ENCODE measurements at places on chromosomes 3 and 15.
A peak's percentile ranks its signal among the peaks of the same experiment; 100 is the strongest.

DNA sequence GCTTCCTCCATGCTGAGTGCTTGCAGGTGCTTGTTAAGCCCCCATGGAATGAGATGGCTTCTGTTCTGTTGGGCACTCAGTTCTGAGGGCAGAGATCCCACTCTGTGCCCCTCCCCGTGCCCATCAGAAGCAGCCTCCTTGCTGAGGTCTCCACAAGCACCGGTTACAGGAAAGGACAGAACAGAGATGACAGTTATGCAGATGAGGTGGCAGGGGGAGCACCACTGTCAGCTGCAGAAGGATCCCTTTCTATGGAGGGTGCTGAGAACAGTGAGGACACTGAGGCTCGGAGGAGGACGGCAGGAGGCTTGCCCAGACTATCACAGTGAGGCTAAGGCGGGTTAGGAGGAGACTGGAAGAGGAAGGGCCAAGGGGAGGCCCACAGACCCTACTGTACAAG lies 12.4 kb downstream of the CACNA2D2 start:
- DNase-seq = no peak

GRCh38 chr3:119769394-119770149 lies 12.3 kb upstream of the NR1I2 start:
- DNase-seq = no peak

- DNase-seq = no peak
These were observed 360.2 kb upstream of the ROPN1 start for GRCh38 chr3:124352149-124352539.

DNA sequence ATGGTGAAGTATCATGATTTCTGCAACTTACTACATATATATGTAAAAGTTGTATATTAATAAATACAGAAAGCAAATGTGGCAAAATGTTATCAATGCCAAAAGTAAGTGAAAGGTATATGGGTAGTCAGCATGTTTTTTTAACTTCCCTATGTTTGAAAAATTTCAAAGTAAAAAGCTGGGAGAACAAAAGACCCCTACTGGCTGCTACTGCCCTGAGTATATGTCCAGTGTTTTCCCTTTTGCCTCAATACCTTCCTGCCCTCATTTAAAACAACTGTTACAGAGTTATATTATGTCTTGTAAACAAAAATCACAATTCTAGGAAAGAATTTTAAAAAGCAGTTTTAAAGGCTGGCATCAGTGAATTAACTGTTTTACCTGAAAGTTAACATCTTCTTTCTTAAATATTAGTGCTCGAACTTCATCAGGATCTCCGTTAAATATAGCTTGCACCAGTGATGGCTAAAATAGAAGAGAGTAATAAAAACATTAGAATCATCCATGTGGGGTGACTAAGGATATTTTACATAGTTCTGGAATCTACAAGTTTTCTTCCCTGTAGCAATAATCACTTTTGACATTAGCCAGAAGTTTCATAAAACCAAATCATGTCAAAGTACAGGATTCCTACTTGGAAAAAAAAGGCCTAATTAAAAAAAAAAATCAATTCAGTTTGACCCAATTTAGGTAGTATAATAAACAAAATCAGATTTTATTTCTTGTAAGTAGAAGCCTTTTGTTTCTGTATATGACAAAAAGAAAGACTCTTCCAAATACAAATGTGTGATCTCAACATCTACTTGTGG lies 2.7 kb downstream of the ANKRD28 start:
- DNase-seq = no peak

- DNase-seq = no peak
These were observed 7.0 kb upstream of the TFG start for GRCh38 chr3:100702082-100702979.

DNA sequence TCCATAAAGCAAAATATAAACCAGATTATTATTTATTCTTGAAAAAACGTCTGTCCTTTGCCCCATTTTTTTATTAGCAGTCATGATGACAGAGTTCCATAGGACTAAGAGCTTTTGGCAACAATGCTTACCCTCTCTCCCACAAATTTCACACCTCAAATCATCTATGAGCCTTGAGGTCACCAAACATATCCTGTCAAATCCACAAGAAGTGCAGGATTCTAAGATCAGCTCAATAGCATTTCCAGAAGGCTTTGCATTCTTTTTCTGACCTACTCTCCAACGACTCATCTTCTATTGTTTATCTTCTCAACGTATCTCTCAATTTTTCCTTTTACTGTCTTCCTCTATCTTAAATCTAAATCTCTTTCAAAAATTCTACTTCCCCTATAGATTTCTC lies 619.1 kb upstream of the BCHE start:
- DNase-seq = no peak

DNA sequence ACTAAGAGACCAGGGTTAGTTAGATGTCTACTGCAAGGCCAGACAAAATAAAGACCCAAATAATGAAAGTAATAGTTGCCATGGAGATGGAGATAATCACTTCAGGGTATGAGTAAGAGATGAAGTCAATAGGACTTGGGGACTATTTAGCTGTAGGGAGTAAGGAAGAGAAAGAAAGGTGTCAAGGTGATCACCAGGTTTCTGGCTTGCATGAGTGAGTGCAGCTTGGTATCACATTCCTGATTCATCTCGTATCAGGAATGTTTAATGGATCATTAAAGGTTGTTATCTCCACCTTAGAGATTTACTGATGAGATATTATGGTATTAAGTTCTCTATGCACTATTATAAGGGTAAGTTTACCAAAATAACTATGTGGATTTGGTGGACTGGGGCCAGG lies 357.4 kb upstream of the ATP11B start:
- DNase-seq = no peak

DNA sequence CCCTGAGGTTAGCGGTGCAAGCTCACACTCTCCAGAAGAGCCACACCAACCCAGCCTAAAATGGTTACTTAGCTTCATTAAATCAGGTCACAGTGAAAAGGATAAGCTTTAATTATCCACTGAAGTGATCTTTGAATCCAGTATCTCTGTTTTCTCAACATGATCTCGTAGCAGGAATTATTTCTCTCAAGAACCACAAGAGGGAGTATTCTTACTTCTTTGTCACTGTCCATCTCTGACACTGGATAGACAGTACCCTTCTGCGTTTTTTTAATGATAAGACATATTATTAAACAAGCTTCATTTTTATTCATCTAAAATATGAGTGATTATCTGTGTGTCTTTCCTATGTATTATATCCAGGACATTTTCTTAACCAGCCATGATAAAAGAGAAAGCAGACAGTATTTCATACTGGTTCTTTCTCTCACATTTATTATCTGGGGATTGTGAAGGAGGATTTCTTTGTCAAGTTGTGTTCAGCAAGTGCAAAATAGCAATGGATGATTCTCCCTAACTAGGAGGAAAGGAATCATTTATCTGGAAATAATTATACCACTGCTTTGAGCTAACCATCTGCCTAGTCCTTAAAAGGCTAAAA lies 105.4 kb upstream of the CCDC54 start:
- peak; percentile 31 for DNase-seq

- DNase-seq = no peak
These were observed 148.9 kb downstream of the GREM1 start for GRCh38 chr15:32866454-32867312.

- DNase-seq = peak; percentile 18
These were observed 60.5 kb downstream of the THBS1 start for GRCh38 chr15:39641191-39641889.

GRCh38 chr15:60345598-60345997 lies 52.2 kb downstream of the ANXA2 start:
- DNase-seq = no peak

GRCh38 chr3:64654013-64654412 lies 33.8 kb downstream of the ADAMTS9 start:
- no peak for DNase-seq
